ENCODE measurements at places on chromosomes 4 and X.

DNA sequence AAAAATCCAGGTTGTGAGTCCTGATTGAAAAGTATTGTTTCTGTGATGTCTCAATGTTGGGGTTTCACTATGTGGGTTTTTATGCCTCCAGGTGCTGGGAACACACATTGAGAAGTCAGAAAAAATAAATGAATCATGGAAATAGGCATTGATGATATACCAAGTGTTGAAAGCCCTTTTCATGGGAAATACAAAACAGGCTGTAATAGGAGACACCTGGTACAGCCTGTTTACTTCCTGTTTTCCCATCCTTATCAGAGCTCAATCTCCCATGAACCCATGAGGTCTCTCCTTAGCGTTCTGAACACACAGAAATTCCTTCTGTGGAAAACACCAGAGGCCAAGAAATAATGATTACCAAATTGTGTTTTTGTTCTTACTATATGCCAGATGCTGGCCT lies 106.3 kb upstream of the BOD1L1 start:
- DNase-seq = no peak

DNA sequence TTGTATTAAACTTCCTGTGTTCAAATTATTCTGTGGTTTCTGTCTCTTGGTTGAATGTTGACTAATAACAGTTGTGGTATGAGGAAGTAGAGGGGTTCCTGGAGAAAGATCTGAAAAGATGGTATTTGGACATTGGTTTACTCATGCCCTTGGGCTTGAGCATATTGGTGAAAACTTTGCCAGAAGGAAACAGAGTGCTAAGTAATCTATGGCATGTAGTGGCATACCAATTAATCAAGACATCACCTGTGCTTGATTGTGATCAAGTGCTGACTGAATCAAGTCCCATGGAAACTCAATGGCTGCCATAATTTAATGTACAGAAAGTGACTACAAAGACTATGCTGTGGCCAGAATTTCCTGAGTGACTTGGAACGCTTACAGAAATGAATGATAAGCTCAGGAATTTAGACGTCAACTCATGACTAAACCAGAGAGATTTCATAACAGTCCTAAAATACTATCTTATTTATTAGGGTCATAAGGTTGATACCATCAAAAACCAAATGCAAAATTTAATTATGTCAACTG lies 2062.9 kb downstream of the ARAP2 start:
- DNase-seq = no peak

GRCh38 chr4:176340871-176341685 lies 21.3 kb downstream of the SPCS3 start:
- no peak for DNase-seq

GRCh38 chrX:25043192-25043591 lies 27.4 kb upstream of the ARX start:
- no peak for DNase-seq

- DNase-seq = no peak
These were observed at the start of gene SMIM31 for GRCh38 chr4:164753873-164754488. TSS of gene SMIM31 (plus strand) at chr4:164754131. CDS start at chr4:164770444, 16,313 bp downstream.

DNA sequence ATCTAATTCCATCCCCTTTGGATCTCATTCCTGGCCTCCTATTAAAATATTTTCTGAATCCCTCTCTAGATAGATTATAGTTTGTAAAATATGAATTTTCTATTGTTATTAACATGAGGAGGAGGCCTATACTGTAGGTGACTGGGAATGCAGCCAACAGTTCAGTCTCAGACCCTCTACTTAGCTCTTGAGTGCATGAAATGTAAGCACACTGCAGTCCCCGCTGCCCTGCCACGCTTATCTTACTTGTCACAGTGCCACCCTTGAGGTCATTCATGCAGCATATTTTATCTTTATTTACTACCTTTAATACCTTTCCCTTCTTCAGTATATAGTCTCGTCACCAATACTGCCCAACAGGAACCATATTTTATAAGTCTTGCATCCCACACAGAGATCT lies 151.0 kb downstream of the CAMK2D start:
- DNase-seq = no peak

- no peak for DNase-seq
These were observed 58.2 kb downstream of the GPR143 start for GRCh38 chrX:9707306-9708033.

DNA sequence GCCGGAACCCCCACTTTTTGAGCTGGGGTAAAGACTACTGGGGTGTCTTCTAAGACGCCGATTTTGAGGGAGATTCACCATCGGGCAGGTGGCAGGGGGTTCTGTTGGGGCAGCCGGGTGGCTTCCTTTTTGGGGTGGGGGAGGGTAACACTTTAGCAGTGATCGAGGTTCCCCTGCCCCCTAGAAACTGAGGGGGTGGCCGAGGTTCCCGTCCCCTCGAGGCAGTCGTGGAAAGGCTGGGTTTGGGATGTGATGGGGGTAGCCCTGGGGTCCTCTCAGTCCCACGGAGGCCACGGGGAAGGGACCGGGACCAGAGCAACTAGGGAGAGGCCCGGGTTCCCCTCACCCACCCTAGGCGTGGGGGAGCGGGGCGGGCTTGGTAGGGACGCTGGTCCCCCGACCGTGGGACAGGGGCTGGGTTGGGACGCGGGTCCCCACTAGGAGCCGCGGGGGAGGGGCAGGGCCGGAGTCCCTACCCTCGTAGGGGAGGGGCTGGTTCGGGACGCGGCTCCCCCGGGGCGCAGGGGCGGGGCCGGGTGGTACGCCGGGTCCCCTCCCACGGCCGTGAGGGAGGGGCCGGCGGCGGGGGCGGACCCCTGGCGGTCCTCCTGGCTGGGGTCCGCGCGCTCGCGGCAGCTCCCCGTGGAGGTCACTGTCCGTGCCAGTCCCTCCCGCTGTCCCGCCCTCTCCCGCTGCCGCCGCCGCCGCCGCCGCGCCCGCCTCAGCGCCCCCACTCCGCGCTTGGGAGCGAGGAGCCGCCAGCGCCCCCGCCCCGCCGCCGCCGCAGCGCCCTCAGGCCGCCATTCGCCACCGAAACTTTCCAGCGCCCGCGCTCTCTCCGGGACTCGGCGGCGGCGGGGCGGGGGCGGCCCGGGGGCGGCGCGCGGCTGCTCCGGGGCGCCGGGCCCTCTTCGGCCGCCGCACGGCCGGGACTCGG lies at the start of gene TBL1X:
TSS of gene TBL1X (plus strand) at position 624 of the 937 bp plus-strand sequence. CDS start 188,529 bp downstream, outside the sequence.
- no peak for DNase-seq

- no peak for DNase-seq
These were observed 70.5 kb downstream of the AFF1 start for GRCh38 chr4:87005369-87005689.

DNA sequence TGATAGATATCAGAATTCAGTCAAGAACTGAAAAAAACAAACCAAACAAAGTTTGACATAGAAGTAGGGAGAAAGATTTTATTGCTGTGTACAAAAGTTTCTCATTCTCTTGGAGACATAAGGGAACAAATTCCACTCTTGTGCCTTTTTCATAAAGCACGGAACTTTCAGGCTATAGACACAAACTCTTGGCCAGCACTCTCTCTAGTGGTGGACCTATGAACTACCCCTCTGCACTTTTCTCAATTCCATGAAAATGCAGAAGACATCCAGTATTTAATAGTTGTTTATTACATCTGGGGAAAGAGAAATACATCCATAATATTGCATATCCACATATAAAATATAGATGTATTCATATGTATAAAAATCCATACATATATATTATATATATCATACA lies 291.6 kb upstream of the HS3ST1 start:
- DNase-seq = no peak

DNA sequence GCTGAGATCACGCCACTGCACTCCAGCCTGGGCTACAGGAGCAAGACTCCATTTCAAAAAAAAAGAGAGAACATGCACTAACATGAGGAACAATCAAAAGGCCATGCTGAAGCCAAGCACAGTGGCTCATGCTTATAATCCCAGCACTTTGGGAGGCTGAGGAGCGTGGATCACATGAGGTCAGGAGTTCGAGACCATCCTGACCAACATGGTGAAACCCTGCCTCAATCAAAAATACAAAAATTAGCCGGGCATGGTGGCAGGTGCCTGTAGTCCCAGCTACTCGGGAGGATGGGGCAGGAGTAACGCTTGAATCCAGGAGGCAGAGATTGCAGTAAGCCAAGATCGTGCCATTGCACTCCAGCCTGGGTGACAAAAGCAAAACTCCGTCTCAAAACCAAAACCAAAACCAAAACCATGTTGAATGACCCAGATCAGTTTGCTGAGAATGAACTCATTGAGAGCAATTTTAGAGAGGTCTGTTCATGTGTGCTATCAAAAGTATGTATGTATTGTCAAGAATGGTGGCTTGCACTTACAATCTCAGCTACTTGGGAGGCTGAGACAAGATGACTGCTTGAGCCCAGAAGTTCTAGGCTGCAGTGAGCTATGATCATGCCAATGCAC lies 44.8 kb downstream of the PDS5A start:
- no peak for DNase-seq

- DNase-seq = no peak
These were observed 68.6 kb downstream of the RXFP1 start for GRCh38 chr4:158590306-158590705.

DNA sequence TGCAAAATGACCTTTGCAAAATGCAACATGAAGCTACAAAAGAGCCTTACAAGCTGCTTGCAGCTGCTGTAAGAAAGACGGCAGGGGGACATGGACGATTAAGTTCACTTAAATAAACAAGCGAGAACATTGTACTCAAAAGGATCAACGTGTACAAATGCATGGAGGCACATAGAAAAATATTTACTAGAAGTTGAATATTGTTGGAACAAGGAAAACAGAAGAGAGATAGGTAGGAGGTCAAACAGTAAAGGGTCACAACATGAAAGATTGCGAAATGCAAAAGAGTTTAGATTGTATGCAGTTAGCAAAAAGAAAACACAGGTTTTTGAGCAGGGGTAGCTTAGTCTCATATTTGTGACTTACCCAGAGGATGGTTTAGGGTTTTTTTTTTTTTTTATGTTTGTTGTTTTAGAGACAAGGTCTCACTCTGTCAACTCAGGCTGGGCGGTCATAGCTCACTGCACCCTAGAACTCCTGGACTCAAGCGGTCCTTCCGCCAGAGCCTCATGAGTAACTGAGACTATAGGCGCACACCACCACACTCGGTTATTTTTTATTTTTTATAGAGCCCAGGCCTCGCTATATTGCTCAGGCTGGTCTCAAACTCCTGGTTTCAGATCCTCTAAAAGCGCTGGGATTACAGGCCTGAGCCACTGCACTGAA lies 1.4 kb upstream of the PHF8 start:
- no peak for DNase-seq

GRCh38 chrX:133171962-133172708 lies 46.0 kb downstream of the TFDP3 start:
- DNase-seq = no peak

DNA sequence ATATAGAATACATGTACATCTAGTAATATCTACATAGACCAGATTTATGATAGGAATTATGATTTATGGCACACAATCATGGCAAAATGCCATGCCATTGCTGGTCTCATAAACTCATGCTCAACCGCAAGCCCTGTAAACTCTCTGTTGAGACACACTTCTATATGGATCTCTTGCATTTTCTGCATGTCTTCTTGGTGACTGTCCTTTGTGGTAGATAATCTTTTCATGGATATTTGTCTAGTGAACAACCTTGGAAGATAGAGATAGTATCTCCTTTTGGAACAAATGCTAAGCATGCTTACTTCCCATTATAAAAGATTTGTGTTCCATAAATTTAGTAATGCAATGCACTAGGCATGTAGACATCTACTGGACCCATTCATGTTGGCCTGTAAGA lies 328.0 kb downstream of the NAF1 start:
- DNase-seq = no peak
